AG08396 (cell line): ENCODE measurements at places on chromosomes 6 and 20.
A peak's percentile ranks its signal among the peaks of the same experiment; 100 is the strongest.

GRCh38 chr6:159695984-159696383 lies 2.9 kb upstream of the SOD2 start:
- peak; percentile 64 for DNase-seq

- no peak for DNase-seq
Observed at GRCh38 chr20:19609642-19610223, 148.3 kb upstream of the RIN2 start.

DNA sequence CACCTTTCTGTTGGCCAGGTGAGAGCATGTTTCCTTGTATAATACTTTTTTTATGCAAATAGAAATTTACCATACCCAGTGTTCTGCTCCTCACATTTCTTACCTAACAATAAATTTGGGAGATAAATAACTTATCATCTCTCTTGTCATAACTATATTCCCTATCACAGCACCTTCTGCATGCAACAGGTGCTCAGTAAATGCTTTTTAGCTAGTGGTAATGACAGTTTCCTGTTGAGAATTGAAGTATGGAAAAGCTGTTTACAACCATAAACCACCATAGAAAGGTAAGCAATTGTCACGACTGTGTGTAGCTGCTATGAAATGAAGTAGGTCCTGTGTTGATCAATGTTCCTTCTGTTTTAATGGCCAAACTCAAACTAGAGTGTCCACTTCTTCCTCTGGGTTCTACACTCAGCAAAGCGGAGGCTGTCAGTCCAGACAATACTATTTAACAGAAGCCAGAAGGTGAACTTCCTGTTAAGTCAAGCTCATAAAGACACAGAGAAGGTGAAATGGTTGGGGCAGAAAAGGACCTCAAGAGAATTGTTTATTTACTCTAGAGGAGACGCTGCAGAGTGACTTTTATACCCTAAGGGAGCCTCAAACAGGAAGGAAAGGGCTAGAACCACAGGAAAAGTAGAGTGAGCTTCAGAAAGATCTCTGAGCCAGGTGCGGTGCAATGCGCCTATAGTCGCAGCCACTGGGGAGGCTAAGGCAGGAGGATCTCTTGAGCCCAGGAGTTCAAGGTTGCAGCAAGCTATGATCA lies 84.0 kb upstream of the SLC22A16 start:
- DNase-seq = no peak

GRCh38 chr6:39654121-39654520 lies 71.1 kb downstream of the KIF6 start:
- DNase-seq = no peak

DNA sequence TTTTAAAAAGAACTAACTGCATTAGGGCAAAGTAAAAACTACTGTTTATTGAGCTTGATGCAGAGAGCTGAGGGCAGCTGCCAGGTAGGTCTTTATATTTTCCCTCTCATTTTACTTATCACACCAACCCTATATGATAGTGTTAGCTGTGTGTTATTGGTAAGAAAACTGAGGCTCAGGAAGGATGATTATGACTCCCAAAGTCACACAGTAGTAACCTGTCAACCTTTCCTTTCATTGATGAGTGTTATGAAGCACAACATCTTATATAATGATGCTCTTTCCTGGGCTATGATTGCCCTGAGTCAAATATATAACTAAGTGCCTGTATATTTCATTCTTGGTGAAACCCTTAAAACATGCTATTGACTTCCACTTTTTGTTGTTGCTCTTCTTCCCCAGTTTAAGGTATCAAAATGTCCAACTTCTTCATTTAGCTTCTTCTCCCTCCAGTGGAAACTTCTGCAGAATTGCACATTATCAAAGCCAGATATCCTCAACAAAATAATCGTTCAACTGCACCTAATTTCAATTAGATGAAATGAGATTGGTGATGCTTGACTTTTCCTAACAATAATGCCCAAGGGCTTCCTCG lies 8.1 kb downstream of the GFOD1 start:
- DNase-seq = no peak

GRCh38 chr20:17875106-17875980 lies 93.3 kb downstream of the SNX5 start:
- peak; percentile 57 for DNase-seq

GRCh38 chr6:150068720-150069648 lies at the start of gene ULBP3:
ULBP3 (minus strand) TSS chr6:150069121; CDS start chr6:150069066, 55 bp downstream.
- DNase-seq = peak; percentile 98

DNA sequence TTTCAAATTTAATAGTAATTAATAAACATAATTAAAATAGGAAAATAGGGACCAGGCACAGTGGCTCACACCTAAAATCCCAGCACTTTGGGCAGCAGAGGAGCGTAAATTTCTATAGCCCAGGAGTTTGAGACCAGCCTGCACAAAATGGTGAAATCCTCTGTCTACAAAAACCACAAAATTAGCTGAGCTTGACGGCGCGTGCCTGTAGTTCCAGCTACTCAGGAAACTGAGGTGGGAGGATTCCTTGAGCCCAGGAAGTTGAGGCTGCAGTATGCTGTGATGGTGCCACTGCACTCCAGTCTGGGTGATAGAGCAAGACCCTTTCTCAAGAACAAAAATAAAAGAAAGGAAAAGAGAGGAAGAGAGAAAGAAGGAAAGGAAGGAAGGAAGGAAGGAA lies 1387.0 kb upstream of the ADGRB3 start:
- DNase-seq = no peak

- no peak for DNase-seq
Observed at GRCh38 chr6:88494401-88495140, 328.4 kb upstream of the CNR1 start.

DNA sequence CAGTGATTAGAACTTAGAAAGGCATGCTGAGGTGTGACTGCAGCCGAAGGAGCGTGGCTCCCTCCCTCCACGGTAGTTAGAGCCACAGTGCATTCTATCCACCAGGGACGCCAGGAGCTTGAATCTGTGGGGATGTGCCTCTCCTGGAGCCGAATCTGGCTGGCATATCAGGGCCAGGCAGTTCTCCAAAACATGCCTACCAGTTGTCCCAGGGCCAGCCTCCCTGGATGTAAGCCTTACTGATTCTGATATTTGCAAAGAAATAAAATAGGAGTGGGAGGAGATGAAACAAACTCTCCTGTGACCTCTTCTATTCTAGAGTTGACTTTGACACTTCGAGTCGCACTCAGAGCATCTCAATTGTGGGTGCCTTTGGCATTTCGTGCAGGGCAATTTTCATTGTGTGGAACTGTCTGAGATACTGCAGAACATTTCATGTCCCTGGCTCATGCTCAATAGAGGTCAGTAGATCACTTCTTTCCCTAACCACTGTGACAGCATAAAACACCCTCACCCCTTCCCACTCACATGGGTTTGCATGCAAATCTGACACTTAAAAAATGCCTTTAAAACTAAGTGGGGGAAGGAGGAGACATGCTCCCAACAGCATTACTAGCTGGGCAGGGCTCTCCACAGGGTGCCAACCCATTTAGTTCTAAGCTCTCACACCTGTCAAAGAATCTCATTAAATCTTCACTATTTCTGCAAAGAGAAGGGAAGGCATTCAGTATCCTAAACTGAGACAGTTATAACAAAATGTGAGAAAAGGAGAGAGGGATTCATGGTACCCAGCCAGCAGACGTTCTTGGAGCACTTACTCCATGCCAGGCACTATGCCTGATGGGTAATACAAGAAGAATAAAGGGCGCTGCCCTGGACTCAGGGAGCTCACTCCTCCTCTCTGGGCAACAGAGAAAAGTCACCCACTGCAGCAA lies 378.9 kb downstream of the PREX1 start:
- DNase-seq = no peak

GRCh38 chr20:2741881-2742280 lies 49.3 kb downstream of the EBF4 start:
- no peak for DNase-seq

DNA sequence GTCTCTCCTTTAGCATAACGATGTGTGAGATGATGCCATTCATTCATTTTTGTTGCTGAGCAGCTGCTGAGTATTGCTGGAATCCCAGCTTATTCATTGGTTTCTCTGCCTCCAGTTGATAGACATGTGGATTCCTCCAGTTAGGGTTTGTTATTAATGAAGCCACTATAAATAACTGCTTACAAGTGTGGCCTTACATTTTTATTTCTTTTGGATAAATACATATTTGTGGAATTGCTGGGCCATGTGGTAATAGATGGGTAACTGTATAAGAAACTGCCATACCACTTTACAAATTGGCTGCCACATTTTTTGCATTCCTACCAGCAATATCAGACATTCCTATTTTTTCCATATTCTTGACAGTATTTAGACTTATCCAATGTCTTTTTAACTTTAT lies 2.6 kb upstream of the HLA-B start:
- DNase-seq = no peak

GRCh38 chr6:134186355-134186754 lies 131.6 kb downstream of the SGK1 start:
- DNase-seq = no peak

DNA sequence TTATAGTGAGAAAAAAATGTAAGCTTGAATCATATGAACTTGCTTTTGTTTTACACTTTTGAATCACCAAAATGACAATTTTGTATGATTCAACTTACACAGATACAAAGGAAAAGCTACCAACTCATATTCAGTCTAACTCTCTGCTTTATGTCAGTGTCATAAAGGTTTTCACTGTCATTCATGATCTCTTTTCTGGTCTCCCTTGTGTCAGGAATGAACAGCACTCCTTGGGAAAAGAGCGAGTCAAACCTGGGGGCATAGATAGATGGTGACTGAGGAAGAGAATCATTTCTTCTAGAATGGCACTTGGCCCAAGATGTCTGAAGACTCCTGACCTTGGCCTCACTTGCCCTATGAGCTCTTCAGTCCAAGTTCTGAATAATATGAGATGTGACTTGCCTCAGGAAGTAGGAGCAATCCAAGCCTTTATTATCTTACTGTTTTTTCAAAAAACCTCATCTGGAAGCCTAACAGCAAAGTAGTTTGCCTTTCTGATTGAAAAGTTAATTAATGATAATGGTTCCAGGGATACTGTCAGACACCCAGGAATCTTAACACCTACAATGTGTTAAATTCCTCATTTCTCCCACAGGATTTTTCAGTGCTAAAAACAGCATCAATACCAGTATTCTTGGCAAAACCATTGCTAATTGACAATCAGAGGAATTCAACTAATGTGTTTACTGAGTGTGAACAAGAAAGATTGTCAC lies 270.0 kb upstream of the HSF2 start:
- no peak for DNase-seq

GRCh38 chr6:157996201-157996712 lies 14.6 kb downstream of the SYNJ2 start:
- no peak for DNase-seq

GRCh38 chr6:152380993-152381898 lies 255.9 kb downstream of the SYNE1 start:
- peak; percentile 76 for DNase-seq

GRCh38 chr6:15252195-15252594 lies 6.3 kb downstream of the JARID2 start:
- DNase-seq = no peak

GRCh38 chr6:23618366-23618765 lies 507.6 kb upstream of the NRSN1 start:
- no peak for DNase-seq

GRCh38 chr6:18439581-18439980 lies 52.4 kb downstream of the RNF144B start:
- no peak for DNase-seq

DNA sequence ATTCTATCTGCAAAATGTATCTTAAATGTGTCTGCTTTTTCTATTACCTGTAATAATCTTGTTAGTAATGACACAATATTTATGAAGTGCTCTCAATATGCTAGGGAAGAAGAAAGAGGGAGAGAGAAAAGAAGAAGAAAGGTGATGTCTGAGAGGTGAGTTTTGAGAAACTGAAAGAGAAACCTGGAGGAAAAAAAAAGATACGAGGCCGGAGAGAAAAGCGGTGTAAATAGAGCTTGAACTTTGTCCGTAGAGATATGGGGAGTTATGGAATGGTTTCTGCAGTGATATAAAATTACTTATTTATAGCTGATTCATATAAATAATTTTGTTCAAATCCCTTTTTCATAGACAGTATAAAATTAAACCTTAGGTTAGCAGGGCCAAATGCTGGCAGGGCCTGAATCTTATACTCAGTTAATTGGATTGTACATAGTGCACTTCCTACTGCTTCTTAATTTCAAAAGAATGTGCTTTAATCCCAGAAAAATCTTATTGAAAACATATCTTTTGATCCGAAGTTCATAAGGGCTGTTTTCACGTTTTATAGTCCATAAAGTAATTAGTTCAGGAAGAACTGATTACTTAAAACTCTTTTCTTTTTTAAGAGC lies 43.0 kb downstream of the MYB start:
- no peak for DNase-seq

GRCh38 chr20:53425941-53426340 lies 167.7 kb downstream of the ZNF217 start:
- DNase-seq = no peak

DNA sequence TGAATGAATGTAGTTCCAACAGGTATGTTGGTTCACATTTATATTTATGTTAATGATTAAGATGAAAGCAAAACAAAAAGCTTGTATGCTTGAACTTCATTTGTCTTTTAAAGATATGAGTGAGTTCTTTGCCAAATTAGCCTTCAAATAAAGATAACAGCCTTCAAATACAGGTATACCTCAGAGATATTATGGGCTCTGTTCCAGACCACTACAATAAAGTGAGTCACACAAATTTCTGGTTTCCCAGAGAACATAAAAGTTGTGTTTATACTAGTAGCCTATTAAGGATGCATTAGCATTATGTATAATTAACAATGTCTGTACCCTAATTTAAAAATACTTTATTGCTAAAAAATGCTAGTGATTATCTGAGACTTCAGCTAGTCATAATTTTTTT lies 245.3 kb upstream of the MAN1A1 start:
- DNase-seq = no peak

DNA sequence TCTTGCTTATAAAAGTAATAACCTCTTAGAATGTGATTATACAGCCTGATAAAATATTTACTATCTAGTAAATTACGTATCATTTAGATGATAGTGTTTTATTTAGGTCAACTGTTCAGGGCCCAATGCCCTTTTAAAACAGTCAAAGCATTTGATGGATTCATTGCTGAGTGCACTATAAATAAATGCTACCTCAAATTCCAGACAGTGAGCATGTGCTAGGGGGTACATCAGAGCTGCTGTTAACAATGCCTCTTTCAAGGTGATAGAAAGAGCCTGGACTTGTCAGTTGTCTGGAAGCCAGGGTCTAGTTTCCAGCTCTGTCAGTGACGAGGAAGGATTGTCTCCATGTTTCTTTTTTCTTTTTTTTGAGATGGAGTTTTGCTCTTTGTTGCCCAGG lies 7.5 kb upstream of the TMEM242 start:
- DNase-seq = no peak

DNA sequence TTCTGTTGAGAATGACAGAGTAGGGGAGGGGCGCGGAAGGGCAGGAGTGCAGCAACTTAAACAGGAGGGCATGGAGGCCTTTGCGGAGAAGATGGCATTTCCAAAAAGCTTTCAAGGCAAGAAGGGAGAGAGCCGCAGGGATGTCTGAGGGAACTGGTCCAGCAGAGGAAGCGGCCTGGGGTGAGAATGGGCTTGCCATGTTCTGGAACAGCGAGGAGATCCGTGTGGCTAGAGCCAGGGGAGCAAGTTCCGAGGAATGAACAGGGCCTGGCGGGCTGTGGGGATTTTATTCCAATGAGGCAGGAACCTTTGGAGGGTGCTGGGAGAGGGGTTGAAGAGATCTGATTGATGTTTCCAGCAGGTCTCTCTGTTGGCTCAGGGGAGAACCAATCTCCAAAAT lies 86.1 kb downstream of the PREX1 start:
- DNase-seq = no peak
